ENCODE measurements at places on chromosomes 4 and X.

GRCh38 chrX:101369687-101370086, 16.3 kb downstream of the BTK start:
- DNase-seq, result no peak

- DNase-seq, result peak; percentile 35
These were observed 1.0 kb downstream of the SHISA3 start for GRCh38 chr4:42398171-42398870.

- no peak for DNase-seq
These were observed 23.4 kb upstream of the FGFR3 start for GRCh38 chr4:1769692-1770091.

GRCh38 chr4:37446016-37446415, 201.5 kb downstream of the NWD2 start:
- no peak for DNase-seq

- DNase-seq, result no peak
These were observed 41.8 kb upstream of the PACRGL start for GRCh38 chr4:20658456-20658855.

DNA sequence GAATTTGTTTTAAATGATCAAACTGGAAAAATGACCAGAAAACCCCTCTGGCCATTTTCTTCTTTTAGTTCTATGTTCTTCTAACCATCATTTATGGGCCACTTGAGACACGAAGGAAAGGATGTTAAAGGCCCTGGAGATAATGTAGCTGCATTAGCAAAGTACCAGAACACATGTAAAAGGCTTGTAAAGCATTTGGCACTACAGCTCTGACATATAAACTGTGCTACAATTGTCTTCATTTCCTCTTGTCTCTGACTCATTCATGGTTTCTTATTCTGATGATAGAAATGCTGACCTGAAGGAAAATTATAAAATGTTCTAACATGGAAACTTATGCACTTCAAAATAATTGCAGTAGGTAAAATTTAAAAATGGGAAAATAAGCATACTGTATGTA, 388.7 kb downstream of the FAT4 start:
- no peak for DNase-seq

- DNase-seq, result no peak
These were observed 108.0 kb upstream of the TBL1X start for GRCh38 chrX:9356846-9357245.

Measured in GM12891 (cell line).